ENCODE measurements at places on chromosomes 6 and 20.

DNA sequence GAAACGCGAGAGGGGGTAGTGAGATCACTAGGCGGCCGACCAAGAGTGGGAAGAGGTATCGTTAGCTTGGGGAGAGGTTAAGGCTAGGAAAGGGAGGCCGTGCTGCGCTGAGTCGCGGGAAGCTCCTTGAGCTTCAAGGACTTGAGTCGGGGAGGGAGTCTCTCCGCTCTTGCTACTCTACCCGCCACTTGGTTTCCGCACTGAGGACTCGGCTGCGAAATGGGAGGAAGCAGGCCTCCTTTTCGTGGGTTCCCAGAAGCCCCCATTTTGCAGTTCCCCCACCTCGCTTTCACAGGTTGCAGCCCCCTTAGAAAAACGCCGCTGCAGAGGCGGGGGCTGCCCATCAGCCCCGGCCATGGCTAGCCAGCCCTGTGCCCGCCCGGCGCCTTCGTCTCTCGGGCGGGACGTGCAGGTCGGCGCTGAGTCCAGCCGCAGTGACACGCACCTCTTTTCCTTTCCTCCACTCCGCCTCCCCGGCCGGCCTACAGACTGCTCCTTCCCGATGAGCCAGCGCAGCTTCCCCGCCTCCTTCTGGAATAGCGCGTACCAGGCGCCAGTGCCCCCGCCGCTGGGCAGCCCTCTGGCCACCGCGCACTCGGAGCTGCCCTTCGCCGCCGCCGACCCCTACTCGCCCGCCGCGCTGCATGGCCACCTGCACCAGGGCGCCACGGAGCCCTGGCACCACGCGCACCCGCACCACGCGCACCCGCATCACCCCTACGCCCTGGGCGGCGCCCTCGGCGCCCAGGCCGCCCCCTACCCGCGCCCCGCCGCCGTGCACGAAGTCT lies 4.9 kb downstream of the VGLL2 start:
- no peak for DNase-seq

- no peak for DNase-seq
Observed at GRCh38 chr6:15775741-15776140, 112.9 kb upstream of the DTNBP1 start.

DNA sequence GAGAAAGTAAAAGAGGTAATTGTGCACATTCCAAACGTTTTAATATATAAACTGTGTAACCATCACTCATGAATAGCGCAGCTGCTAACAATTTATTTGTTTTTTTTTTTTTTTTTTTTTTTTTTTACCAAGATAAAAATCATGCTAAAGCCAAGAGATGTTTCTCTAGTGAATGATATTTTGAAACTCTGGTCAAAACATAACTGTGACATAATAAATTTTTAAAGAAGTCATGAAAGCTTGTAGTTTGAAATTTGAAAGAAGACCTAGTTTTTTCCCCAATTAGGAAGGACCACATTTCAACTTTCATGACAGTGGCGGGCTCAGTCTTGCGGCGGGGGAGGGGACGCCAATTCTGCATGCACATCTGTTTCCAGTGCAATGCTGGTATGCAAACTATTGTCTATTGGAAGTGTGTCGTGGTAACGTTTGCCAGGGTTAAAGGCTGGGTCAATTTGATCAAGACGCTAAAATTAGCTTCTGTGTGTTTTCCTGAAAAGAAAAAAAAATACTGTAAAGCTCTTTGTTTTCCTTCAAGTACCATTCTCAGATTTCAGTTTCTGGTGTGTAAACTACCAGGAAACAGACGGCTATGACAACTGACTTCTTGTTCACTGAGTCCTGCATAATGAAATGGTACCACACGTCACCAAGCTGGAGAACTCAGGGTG lies 211.9 kb downstream of the FOXC1 start:
- DNase-seq: no peak

- DNase-seq: no peak
Observed at GRCh38 chr6:134074151-134075055, 22.0 kb upstream of the SLC2A12 start.

DNA sequence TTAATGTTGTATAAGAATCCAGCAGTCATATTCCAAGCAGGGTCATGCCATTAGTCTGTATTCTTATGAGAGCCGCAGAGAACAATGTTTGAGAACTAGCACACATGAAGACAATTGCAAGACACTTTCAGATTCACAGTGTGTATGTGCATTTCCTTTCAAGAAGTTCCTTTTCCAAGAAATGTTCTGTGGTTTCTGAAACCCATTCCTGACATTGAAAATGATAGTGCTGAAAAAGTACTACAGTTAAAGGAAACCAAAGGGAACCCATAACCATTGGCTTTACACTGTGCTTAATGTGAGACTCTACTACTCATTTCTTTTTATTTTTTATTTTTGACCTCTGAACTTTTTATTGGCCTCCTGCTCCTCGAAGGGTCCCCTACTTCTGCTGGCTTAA lies 4.2 kb upstream of the CALHM6 start:
- DNase-seq: no peak

GRCh38 chr6:5737460-5737859 lies 269.3 kb downstream of the NRN1 start:
- no peak for DNase-seq

GRCh38 chr6:136962661-136963060 lies 40.6 kb downstream of the SLC35D3 start:
- DNase-seq: no peak
